GM04504 (cell line): ENCODE measurements at places on chromosomes 6 and 20.

- DNase-seq, result no peak
Measured at GRCh38 chr6:97913721-97914120, 630.7 kb upstream of the MMS22L start.

DNA sequence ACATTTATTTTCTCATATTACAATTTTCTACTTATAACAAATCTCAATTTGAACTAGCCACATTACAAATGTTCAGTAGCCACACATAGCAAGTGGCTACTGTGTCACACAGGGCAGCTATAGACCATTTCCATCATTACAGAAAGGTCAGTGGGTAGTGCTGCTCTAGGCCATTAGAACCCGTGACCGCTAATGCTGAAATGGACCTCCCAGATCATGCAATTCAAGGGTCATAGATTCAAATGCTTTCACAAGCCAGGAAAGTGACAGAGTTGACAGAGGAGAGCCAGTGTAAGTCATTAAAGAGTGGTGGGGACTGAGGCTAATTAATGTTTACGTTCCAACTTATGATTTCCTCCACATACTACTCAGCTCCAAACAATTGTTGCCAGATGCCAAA lies 3.5 kb upstream of the OCSTAMP start:
- DNase-seq, result no peak

DNA sequence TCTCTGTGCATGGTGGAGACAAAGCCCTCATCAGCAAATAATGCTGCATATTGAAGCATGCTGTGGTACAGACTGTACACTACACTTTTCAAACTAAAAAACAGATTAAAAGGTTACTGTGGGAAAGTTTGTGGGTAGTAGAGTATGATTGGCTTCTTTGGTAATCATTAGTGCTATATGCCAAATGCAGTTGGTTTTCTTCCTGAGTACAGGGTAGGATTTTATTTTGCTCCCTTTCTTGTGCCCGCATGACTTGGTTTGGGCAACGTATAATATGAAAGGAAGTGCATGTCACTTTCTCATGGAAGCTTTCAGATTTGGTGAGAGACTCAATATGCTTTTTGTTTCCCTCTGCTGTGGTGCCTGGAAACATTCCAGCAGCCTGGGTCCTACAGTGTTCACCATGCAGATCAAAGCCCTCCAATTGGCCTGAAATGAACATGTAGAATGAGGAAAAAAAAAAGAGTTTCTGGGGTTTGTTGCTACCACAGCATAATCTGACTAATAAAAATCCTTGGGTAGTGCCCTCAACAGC lies 270.7 kb upstream of the ADGRB3 start:
- DNase-seq, result no peak

DNA sequence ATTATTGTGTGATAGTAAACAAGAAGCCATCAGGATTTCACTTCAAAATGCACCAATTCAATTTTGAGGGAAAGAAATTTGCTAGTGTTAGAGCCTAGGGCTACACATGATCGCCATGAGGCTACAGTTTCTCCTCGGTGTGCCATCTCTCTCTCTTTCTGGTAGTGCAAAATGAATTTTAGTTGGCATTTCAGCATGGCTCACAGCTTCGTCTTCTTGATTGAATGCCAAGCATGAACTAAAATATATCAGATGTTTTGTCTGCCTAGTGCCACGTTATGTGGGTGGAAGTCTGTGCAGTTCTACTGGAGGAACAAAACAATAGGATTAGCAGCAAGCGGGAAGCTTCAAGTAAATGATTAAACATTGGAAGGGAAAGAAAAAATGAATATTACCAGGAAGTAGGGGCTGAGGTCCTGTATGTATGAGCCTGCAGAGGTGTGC lies 6.8 kb upstream of the MRAP2 start:
- no peak for DNase-seq

- no peak for DNase-seq
Measured at GRCh38 chr6:139108378-139108777, 26.5 kb upstream of the HECA start.

DNA sequence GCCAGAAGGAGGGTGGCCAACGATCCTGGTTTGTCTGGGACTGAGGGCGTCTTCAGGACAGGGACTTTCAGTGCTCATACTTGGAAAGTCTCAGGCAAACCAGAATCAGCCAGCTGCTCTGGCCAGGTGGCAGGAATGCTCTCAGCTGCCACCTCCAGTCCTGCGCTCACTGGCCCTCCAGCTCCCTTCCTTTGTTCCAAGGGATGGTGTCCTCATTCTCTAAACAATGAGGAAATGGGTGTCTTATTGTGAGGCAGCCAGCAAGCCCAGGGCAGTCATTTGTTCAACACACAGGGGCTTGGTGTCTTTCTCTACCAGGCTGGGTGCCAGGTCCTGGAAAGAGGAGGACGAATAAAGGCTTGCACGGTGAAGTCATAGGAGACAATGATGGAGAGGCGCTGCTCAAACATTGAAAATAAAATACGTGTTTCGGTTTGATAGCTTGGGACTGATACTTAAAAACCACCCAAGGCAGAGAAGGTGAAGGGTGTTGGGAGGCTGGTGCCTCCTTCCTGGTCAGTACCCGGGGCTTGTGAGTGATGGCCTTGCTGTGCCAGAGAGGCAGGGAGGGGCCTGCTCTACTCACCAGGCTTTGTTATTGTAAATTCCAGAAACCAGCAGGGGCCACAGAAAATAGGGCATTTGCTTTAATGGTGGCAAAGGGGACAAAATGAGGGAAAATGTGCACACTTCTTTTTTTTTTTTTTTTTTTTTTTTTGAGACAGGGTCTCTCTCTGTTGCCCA lies 11.3 kb upstream of the TMEM181 start:
- DNase-seq, result no peak

DNA sequence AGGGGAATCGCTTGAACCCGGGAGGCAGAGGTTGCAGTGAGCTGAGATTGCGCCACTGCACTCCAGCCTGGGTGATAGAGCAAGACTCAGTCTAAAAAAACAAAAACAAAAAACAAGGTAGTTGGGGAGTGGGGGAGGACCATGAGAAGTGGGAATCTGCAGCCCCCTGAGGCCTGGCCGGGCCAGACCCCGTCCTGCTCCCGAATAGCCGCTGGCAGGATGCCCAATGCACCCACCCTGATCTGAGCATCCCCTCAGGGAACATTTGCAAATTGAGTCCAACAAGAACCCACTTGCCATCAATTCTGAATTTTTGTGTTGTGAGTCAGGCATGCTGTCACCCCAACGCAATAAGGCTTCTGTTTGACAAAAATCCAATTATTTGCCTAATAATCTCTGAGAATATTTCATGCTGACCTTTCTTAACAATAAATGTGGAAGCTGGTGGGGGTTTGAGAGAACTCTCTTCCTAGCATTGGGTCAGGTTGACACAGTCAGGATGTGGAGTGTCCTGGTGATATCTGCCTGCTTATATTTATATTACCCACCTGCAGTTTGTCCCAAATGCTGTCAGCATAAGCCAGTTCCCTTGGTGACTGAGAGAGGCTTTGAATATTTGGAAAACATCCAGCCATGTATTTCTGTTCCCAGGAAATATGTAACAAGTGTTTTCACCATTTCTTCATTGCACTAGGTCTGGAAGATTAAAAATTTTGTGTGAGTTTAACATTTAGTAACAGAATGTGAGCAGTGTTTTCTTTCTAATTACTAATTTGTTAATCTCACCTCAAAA lies 28.4 kb upstream of the FRMD1 start:
- DNase-seq, result no peak
